ENCODE measurements at places on chromosomes 12 and 14.

- peak; percentile 97 for DNase-seq
These were observed 181.3 kb upstream of the FKBP4 start for GRCh38 chr12:2613326-2614073.

DNA sequence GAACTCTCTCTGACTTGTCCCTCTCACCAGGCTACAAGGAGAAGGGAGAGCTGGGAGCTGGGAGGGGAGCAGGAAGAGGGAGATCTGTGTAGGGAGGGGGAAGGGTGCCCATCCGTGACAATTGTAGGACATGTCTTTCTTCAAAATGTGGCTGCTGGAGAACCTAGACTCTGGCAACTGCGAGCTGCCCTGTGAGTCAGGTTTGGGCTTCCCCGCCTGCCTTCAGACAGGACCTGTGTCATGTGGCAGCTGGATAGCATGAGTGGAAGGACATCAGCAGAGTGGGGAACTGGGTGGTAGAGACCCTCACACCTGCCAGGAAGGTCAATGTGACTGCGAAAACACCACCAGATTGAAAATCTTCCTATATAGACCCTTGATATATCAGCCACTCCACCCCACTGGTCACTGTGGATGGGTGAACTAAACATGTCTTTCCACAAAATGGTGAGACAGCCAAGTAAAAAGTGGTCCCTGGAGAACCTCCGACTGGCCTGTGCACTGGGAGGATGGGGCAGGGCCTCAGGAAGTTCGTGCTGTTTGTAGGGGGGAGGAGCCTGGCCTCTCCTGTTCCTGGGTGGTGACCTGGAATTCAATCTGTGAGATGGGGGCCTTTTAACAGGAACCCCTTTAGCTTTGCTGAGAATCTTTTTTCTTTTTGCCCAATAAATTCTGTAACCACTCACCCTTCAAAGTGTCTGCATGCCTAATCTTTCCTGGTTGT, 62.2 kb upstream of the CAPRIN2 start:
- no peak for DNase-seq

DNA sequence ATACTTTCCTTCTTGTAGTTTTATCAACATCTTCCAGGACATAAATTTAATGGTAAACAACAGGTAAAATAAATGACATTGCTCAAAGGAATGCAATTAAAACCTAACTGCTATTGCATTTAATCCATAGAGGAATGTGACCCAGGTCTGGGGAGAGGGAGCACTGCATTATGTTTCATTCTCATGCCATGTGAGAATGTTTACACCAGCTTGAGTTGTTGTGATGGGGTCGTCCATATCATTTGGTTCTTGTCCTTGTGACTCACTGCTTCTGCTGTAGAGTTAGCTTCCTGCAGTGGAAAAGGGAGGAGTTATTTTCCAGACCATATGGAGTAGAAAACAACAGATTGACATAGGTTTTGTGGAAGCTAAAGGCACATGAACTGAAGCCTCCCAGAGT, 129.3 kb upstream of the PMCH start:
- no peak for DNase-seq

DNA sequence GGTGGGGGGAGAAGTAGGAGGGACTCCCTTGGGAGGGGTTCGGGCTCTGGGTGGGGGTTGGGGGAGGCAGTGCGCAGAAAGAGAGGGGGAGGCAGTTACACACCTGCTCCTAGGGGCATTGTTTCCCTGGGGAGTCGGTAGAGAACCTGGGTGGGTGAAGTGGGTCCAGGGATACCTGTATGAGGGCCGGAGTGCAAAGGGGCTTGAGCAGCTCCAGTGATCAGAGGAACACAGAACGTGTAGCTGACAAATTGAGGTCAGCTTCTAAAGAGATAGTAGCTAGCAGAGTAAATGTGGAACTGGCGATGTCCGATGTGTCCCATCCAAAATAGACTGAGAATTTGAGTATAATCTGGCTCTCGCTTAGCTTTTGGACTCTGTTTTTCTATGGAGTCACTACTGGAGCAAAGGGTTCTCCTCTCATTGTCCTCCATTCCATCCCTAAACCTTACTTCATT, 502 bp downstream of the SMARCD1 start:
- DNase-seq = no peak

DNA sequence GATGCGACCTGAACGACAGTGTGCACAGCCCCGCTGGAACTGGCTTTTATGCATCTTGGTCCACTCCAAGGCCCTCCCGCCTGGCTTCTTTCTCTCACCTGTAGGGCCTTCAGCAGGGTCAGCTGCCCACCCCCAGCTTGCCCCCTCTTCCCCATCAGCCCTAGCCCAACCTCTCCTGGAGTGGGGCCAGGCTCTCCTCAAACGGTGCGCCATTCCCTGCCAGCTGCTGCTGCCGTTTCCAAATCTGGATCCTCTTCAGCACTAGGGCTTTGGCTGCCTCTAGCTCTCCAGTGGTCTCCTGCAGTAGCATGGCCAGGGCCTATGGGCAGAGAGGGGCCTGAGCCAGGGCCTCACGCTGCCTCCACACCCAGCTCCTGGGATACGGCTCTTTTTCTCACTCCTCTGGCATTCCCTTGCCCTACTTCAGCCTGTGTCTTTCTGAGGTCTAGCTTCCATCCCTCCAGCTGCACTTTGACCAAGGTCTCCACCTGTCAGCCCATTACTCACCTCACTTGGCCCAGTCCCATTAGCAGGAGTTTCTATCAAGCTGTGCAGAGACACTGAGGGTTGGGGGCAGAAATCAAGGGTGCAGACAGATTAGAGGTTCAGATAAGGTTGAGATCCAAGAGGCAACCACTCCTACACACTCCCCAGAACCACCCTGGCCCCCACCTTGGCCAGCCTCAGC, 5.0 kb downstream of the STAT6 start:
- DNase-seq = no peak

- DNase-seq = no peak
These were observed 10.3 kb upstream of the ISM2 start for GRCh38 chr14:77508876-77509275.

GRCh38 chr12:131091976-131092691, 138.4 kb downstream of the ADGRD1 start:
- DNase-seq = no peak

DNA sequence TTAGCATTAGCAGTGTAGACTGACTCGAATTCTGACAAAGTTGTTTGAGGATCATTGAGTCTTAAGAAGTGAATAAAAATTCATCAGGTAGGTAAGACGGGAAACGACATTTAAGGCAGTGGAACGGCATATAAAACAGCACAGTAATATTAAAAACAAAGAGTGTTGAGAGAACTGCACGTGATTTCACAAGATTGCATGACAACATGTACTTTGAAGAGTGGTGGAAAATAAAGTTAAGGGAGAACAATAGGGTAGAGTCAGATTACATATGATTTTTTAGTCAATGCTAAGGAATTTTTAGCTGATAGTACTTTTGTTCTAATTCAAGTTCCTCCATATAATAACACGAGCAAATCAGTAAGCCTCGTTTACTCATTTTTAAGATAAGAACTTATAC, 115.4 kb downstream of the SOX5 start:
- no peak for DNase-seq

DNA sequence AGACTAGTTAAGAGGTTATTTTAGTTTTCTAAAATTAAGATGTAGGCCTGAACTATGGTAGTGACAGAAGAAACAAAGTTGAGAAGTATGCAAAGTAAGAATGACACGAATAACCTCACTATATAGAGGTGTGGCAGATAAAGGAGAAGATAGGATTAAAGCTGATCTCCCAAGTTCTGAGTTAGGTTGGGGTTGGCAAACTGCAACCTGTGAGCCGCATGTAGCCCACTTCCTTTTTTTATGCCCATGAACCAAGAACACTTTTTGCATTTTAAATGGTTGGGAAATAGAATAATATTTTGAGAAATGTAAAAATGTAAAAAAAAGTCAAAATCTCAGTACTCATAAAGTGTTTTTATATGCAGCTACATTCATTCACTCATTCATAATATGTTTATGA, 34.3 kb downstream of the KTN1 start:
- DNase-seq = no peak

GRCh38 chr12:11684811-11685210, 35.3 kb downstream of the ETV6 start:
- DNase-seq = no peak

DNA sequence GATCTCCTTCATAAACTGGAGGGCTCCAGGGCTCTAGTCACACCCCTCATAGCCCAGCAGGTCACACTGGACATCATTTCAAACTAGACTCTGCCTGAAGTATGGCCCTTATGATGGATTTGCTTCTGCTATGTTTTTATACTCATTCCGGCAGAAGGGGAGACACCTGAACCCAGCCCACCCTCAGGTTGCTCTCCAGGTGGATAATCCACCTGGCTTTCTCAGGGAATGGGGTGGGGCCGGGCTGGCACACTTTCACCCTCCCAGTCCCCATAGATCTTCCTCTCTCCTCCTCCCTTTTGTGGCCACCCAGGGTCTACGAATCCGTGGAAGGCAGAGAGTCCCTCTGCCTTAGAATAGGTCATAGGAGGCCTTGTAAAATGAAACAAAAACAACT, 9.8 kb upstream of the KRT73 start:
- DNase-seq = no peak

- DNase-seq = peak; percentile 68
These were observed 80.3 kb upstream of the GNG2 start for GRCh38 chr14:51780006-51780692.

DNA sequence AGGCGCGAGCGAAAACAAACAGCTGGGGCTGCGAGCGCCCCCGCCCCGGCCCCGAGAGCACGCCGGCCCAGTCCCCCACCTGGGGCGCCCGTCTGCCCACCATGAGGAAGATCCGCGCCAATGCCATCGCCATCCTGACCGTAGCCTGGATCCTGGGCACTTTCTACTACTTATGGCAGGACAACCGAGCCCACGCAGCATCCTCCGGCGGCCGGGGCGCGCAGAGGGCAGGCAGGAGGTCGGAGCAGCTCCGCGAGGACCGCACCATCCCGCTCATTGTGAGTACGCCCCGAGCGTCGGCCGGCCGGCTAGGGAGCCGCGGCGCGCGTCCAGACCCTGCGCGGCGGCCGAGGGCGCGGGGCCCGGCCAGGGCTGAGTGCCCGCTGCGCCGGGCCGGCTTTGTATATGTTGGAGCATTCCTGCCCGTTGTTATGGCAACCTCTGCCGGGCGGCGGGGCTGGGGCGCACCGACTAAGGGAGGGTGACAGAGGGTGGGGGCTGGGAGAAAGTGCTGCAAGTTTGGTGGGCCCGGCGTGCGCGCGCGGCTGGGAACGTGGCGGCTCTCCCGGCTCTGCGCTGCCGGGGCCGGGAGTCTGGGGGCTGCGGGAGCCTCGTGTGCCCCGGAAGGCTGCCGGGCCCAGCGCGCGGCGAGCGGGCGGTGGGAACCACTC, 367 bp downstream of the GALNT16 start:
- peak; percentile 13 for DNase-seq

- no peak for DNase-seq
These were observed 230.9 kb downstream of the BTG1 start for GRCh38 chr12:91914701-91915100.

DNA sequence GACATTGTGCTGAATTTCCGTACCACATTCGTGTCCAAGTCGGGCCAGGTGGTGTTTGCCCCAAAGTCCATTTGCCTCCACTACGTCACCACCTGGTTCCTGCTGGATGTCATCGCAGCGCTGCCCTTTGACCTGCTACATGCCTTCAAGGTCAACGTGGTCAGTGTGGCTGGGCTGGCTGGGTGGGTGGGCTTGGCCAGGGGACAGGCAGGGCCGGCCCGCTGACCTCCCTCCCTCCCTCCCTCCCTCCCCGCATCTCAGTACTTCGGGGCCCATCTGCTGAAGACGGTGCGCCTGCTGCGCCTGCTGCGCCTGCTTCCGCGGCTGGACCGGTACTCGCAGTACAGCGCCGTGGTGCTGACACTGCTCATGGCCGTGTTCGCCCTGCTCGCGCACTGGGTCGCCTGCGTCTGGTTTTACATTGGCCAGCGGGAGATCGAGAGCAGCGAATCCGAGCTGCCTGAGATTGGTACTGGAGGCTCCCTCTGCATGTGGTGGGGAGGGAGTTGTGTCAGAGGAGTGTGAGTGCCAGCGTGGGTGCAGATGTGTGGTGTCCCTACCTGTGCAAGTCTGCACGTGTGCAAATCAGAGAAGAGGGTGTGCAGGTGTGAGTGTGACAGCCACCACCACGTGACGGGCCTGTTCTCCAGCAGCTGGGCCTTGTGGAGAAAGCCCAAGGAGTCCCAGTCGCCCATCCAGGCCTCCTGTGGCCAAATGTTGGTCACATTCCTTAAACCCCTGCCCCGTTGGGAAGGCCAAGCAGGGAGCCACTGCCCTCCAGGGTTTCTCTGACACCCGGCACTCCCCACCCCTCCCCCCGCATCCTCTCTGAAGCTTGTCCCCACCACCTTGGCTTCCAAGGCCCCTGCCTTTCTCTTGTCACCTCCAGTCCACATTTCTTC, 5.3 kb downstream of the KCNH3 start:
- DNase-seq = no peak

DNA sequence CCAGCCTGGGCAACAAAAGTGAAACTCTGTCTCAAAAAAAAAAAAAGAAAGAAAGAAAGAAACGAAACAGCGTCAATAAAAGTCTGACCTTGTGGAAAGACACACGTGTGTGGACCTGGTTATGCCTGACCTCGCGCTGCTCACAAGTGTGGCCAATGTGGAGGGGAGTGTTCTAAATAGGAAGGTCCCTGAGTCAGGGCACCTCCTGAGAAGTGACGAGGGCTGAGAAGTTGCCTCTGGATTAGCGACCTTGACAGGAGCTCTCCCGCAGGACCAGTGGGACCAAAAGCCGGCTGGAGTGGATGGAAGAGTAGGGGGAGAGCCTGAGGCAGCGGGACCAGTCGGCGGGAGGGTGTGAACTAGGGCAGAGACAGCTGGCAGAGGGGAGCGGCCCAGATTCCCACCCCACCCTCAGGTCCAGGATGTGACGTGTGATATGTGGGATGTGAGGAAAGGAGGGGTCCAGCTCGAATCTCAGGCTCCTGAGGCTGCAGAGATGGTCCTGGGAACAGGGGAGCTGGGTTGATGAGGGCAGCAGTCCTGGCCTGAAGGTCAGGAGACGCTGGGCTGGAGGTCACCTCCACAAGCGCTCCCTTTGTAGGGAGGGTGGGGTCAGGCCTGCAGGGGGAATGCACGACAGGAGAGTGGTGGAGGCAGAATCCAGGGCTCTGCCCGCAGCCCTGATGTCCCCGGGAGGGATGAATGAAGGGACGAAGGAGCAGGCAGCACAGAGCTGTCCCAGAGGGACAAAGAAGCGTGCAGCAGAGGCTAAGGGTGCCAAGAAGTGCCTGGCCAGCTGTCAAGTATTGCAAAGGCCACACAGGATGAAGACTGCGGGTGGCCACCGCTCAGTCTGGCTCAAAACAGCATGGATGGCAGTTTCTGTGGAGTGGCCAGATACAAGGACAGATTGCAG, 24.8 kb upstream of the GPR68 start:
- peak; percentile 54 for DNase-seq

DNA sequence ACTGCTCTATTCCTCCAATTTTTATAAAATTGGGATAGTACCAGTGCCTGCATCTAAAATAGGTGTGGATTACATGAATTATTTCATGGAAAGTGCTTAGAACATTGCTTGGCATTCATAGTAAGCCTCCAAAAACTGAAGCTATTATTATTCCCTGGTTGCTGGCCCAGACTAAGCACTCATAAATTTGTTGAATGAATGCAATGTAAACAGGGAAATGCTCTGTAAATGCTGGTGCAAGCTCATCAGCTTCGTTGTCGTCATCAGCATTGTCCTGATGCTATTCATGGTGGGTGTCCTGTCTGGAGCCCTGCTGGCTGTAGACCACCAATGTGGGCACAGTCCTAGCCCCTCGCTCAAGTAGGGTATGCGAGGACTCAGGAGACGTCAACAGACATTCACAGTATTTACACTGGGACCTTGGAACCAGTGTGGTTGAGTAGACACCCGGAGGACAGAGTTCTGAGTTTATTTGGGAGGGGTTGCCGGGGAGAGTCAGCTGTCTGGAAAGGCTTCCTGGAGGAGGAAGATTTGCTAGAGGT, 16.5 kb downstream of the BDKRB2 start:
- DNase-seq = no peak

GRCh38 chr14:31988244-31988643, 88.9 kb upstream of the ARHGAP5 start:
- DNase-seq = no peak

All from fibroblast of skin of scalp (primary cell).